ENCODE measurements at places on chromosomes 6 and 20.

- DNase-seq = peak; percentile 61
These were observed 20.1 kb downstream of the ECT2L start for GRCh38 chr6:138815797-138816528.

DNA sequence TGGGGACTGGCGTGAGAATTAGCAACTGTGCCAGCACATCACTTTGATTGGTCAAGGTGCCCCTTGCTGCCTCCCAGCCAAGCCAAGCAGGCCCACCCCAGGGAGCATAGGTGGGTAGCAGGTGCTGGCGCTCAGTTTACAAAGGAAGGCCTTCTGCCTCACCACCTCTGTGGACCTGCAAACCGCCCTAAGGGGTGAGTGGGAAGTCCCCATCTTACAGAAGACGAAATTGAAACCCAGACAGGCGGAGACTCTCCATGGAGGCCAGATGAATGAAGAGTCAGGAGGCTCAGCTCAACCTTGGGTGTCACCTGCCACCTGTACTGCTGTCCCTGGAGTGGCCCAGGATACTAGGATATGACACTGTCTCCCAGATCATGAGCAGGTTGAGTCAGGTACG, 21.5 kb upstream of the MAS1L start:
- DNase-seq = no peak

- DNase-seq = peak; percentile 39
These were observed 41.0 kb downstream of the NINL start for GRCh38 chr20:25544311-25544710.

GRCh38 chr6:105882121-105882803, 203.9 kb upstream of the PRDM1 start:
- DNase-seq = no peak

DNA sequence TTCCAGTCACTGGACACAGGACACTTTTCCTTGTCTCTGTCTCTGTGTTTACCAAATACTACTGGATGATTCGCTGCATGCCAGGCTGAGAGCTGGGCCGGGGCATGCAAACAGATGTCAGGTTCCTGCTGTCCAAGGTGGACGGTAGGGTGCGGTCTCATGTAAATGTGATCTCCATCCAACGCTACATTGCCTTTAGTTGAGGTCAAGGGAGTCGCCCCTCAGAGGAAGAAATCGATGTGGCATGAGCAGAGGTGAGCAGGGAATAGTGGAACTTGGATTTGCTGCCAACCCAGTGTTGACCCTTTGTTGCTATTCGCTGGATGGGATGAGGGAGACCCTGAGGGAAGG, 9.8 kb upstream of the TOX2 start:
- DNase-seq = no peak

DNA sequence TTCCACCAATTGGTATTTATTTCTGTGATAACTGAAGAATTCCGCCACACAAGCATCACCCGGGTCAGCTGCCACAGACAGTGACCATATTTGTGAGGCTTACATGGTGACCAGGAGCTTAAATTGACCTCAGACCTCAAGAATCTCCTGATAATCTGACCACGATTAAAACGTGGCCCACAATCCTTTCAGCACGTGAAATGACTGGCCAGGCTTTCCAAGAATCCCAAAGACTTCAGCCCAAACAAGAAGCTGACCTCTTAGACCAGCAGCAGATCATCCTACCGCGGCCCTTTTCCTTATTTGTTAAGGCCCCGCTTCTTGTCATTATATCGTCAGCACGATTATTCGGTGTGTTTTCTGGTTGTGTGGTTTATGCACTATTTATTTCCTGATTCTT, 45.6 kb upstream of the CD93 start:
- DNase-seq = no peak

DNA sequence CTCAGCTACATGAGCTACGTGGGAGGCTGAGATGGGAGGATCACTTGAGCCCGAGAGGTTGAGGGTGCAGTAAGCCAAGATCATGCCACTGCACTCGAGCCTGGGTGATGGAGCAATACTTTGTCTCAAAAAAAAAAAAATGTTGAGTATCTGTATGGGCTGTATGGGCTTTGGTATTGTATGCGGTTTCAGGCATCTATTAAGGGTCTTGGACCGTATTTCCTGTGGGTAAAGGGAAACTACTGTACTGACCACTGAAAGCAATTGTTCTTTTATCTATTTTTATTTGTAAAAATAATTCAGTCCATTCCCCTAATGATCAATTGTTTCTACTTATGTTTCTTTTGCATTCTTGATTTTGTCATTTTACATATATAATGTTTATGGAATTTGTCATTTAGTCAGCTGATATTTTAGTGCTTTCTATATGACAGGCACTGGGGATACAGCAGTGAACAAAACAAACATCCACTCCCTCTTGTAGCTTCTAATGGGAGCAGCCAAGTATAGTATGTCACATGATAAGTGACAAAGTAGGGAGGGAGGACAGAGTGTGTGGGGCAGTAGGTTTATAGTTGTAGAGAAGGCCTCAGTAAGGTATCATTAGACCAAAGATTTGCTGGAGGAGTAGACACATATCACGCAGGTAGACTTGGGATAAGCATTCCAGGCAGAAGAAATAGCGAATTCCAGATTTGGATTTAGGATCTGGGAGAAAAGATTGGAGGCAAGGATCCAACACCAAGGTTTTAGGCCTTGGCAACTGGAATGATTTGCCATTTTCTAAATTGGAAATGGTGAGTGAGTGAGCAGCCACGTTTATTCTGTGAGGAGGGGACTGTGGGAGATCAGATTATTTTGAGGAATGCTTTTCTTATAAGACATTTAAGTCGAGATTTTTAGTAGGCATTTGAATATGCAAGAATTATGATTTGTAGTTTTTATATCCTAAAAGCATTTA, 6.0 kb downstream of the PCMT1 start:
- no peak for DNase-seq

- no peak for DNase-seq
These were observed 179.3 kb downstream of the MTHFD1L start for GRCh38 chr6:151044465-151045441.

GRCh38 chr6:37820718-37821079, 1.2 kb downstream of the ZFAND3 start:
- DNase-seq = no peak

DNA sequence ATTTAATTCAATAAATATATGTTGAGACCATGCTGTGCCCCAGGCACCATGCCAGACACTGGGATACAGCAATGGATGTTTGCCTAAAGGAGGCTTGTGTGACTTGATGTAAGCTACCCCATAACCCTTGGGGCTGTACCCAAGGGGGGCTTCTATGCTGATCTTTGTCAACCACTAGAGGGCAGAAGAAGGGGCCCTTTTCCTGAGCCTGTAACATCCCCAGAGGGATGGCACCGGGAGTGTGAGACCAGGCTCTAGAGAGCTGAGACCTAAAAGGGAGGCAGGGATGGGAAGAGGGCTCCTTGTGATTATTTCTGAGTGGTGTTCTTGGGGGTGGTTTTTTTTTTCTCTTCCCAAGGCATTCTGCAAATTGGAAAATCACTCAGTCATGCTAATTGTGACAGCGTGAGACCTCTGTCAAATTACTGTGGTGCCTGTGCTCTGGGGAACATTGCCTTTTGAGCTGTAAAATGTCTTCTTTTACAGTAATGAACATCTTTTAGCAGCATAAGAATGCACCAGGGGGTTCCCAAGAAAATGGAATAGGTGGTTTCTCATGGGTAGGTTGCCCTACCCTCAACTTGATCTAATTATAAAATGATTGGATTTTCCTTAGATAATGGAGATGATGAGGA, 138.7 kb upstream of the SLC24A3 start:
- no peak for DNase-seq

GRCh38 chr6:170130771-170131241, 160.1 kb downstream of the DLL1 start:
- DNase-seq = no peak

- no peak for DNase-seq
These were observed 168.0 kb downstream of the HDGFL1 start for GRCh38 chr6:22737331-22737730.

- DNase-seq = no peak
These were observed 29.0 kb downstream of the FAM50B start for GRCh38 chr6:3878048-3878666.

GRCh38 chr20:42492290-42492689, 697.4 kb downstream of the PTPRT start:
- peak; percentile 94 for DNase-seq

- DNase-seq = peak; percentile 68
These were observed 113.9 kb downstream of the SLC22A3 start for GRCh38 chr6:160462116-160462515.

- no peak for DNase-seq
These were observed 111.6 kb upstream of the TENT5A start for GRCh38 chr6:81864124-81864523.

GRCh38 chr6:81511423-81511822, 241.1 kb downstream of the TENT5A start:
- no peak for DNase-seq

- DNase-seq = no peak
These were observed 4.2 kb upstream of the ZBTB12 start for GRCh38 chr6:31906122-31906521.

DNA sequence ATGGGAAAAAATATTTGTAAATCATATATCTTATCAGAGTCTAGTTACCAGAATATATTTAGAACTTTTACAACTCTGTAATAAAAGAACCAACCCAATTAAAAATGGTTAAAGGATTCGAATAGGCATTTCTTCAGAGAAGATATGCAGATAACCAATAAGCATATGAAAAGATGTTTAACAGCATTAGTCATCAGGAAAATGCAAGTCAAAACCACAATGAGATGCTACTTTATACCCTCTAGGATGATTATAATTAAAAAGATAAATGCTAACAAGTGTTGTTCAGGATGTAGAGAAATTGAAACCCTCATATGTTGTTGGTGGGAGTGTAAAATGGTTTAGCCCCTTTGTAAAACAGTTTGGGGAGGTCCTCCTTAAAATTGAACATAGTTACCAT, 94.1 kb downstream of the LRRC1 start:
- no peak for DNase-seq

DNA sequence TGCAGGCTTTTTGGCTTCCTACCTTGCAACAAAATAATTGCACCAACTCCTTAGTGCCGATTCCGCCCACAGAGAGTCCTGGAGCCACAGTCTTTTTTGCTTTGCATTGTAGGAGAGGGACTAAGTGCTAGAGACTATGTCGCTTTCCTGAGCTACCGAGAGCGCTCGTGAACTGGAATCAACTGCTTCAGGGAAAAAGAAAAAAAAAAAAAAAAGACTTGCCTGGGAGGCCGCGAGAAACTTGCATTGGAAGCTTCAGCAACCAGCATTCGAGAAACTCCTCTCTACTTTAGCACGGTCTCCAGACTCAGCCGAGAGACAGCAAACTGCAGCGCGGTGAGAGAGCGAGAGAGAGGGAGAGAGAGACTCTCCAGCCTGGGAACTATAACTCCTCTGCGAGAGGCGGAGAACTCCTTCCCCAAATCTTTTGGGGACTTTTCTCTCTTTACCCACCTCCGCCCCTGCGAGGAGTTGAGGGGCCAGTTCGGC, 420 bp downstream of the SOX4 start:
- peak; percentile 54 for DNase-seq

- no peak for DNase-seq
These were observed 581.5 kb downstream of the MMUT start for GRCh38 chr6:48881551-48881950.

- DNase-seq = no peak
These were observed 134.9 kb downstream of the ISM1 start for GRCh38 chr20:13355941-13356486.

DNA sequence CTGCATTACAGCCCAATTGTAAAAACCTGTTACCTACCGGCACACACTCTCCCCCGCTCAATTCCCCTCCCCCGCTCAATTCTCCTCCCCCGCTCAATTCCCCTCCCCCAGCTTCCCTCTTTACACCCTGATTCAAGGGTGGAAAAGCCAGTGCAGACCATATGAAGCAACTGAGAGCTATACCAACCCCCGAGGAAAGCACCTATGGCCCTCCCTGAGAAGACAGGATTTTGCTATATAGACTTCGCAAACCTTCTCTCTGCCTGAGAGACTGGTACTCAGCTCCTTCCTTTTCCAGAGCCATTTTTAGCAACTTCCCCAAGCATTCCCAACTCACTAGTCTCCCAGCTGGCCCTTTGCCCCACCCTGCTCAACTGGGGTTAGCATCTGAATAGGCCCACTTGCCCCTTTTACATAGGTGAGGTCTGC, 7.6 kb downstream of the GNAS-AS1 start:
- no peak for DNase-seq

DNA sequence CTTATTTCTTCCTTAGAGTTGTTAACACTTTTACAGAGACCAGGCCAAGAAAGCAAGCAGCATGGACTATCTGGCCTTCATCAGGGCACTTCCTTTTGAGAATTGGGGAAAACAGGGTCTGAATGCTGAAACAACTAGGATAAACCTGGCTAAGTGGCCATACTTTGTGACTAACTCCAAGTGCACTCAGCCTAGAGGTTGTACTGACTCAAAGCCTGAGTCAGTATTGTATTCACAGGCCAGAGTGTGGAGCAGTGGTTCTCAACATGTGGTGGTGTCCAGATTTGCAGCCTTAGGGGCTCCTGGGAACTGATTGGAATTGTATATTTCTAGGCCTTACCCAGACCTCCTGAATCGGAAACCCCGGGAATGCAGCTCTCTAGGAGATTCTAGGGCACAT, 20.1 kb downstream of the SEC23B start:
- no peak for DNase-seq

GRCh38 chr6:44102527-44102926, 24.7 kb downstream of the MRPL14 start:
- no peak for DNase-seq

DNA sequence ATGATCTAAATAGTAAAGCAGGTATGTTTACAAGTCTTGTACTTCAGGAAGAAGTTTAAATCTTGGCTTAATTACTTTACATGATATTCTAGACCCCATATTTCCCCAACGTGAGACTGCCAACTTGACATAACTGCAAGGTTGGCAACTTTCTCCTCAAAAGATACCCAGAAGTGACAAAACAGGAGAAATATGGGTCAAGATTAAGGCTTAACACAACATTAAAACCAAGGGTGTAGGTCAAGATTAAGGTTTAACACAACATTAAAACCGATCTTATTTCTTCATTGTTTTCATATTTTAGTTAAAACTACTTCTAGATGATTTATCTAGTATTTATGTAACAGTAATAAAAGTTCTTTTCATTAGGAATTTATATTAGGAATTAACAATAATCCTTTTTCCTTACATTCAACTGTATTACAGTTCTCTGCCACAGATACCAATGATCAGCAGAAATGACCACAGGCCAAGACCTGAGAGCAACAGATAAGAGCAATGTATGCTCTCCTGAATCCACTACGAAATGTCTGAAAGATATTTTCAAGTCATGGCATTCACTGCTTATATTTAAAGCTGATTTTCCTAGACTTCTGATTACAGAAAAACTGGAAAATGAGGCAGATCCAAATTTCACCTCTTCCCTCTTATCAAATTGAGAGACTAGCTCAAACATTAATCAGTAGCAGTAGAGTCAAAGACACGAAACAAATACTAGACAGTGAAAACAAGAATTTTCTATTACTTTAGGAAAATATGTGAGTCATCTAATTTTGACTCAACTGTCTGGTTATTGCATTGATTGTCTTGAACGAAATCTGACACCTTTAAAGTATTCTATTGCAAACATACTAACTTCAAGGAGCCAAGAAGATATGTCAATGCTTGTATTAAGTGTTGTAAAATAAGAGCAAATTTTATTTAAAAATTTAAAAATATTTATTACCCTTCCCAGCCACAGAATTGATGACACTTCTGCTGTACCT, 72.3 kb downstream of the RNGTT start:
- DNase-seq = no peak

GRCh38 chr6:106180208-106180607, 94.1 kb downstream of the PRDM1 start:
- no peak for DNase-seq

GRCh38 chr6:125086716-125087115, 66.9 kb upstream of the TPD52L1 start:
- DNase-seq = no peak
